ENCODE measurements at places on chromosomes 4 and X. TPM values are rescaled to one million over a fixed set of nuclear protein-coding genes. Genes with fewer than 3 reads are reported as not detected.

Gene TMEM35A
- polyA plus RNA-seq: 2.5 TPM

Gene CDX4
- not detected for polyA plus RNA-seq

Gene RENBP
- 2.5 TPM for polyA plus RNA-seq

Gene RTL3
- polyA plus RNA-seq: 4.1 TPM

Gene MTTP
- polyA plus RNA-seq: 0.83 TPM

Gene ARHGEF6
- polyA plus RNA-seq: 51.2 TPM

Gene ZGRF1
- polyA plus RNA-seq: 12.0 TPM

Gene ATP2B3
- polyA plus RNA-seq: 0.50 TPM

Gene IQCM
- not detected for polyA plus RNA-seq

Gene SORBS2
- 29.6 TPM for polyA plus RNA-seq

Gene POLN
- polyA plus RNA-seq: 2.9 TPM

Gene RIPPLY1
- 0.34 TPM for polyA plus RNA-seq

Gene FUNDC1
- 12.6 TPM for polyA plus RNA-seq

Gene ADGRG4
- 0.01 TPM for polyA plus RNA-seq

Gene RPS6KA6
- 4.8 TPM for polyA plus RNA-seq

Gene FGFBP2
- polyA plus RNA-seq: 0.23 TPM

Gene GIMD1
- polyA plus RNA-seq: not detected

Gene NEIL3
- 3.9 TPM for polyA plus RNA-seq

Gene FAT1
- polyA plus RNA-seq: 132 TPM

Gene RHOH
- polyA plus RNA-seq: 0.07 TPM

Gene PHOX2B
- polyA plus RNA-seq: not detected
